NCI-H187 (cell line): ENCODE measurements at places on chromosomes 4 and X.

- no peak for DNase-seq
Measured at GRCh38 chr4:184953971-184954370, 64.3 kb upstream of the HELT start.

GRCh38 chr4:81375745-81376144 lies 96.0 kb downstream of the RASGEF1B start:
- DNase-seq, result no peak

DNA sequence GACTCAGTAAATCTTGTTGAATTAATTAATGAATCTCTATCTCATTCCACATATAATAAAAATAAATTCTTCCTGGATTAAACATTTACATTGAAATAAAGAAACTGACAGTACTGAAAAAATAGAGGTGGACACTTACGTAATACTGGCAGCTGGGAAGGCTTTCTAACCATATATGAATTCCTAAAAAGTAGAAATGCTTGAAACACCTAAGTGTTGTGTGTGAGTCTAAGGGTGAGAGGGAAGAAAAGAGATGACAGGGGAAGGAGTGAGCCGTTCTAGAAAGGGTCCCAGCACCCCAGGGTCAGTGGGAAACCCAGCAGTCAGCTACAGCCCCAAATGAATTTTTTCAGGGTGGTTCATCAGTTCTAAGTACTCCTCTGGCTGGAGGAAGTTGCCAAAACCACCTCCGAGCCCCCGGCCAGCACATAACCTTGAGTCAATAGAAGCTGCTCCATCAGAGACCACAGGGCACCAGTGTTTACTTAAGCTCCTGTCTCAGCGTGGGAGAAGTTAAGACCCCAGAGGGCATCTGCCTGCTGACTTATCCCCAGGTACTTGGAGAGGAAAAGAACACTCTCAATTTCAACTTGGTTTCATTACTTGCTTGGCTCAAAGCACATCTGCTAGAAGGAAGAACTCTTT lies 18.3 kb downstream of the GAB3 start:
- no peak for DNase-seq

- no peak for DNase-seq
Measured at GRCh38 chrX:140949233-140949632, 53.2 kb upstream of the SPANXB1 start.

DNA sequence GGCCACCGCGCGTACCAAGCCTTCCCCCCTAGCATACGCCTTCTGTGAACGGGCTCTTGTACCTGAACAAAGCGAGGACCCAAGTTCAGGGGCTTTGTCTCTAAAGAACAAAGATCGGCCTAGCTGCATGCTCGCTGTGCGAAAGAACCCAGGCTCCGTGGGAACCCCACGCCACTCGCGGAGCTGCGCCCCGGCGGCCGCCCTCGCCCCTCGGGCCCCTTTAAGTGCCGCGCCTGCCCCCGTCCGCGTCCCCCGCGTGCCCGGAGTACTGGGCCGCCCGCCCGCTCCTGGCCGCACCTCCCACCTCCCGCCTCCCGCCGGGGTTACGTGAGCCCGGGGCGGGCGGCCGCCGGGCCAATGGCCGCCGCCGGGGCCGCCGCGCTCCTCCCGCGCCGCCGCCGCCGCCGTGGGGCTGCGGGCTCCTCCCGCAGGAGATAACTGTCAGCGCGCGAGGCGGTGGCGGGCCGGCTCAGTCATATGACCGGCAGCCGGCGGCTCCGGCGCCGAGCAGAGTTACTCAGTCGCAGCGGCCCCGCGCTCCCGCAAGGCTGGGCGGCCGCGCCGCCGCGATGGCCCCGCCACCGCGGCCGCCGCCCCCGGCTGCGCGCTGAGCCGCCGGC lies at the start of gene FNIP2:
FNIP2 (plus strand) TSS at position 472 of the 620 bp plus-strand sequence. CDS start 187 bp downstream, outside the sequence.
- DNase-seq, result peak; percentile 32

- no peak for DNase-seq
Measured at GRCh38 chr4:17701138-17701839, 80.1 kb downstream of the FAM184B start.

DNA sequence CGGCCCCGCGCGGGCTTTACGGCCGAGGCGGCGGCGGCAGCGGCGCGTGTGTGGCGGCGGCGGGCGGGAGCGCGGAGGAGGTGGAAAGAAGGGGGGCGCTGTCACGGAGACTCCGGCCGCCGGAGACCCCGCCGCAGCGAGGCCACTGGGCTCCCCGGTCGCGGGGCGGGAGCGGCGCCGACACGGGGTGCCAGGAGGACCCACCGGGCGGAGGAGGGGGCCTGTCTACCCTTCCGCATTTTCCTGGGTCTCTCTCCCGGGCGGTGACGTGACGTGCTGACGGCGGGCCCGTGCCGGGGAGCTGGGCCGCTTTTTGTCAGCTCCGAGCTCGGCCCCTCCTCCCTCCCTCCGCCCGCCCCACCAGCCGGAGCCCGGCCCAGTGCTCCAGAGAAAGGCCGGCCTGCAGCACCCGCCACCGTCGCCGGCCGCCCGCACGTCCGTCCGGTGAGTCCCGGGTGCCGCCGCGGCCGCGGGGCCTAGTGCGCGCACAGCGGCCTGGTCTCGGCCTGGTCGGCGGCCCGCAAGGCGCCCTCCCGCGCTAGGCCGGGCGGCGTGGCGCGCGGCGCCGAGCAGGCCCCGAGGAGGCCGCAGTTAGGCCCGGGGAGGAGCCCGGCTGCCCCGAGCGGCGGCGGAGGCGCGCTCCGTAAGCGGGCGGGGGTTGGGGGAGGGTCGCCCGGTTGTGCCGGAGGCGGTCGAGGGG lies at the start of gene ZFX:
ZFX (plus strand) TSS at position 379 of the 700 bp plus-strand sequence. CDS start 23,014 bp downstream, outside the sequence.
- DNase-seq, result no peak

DNA sequence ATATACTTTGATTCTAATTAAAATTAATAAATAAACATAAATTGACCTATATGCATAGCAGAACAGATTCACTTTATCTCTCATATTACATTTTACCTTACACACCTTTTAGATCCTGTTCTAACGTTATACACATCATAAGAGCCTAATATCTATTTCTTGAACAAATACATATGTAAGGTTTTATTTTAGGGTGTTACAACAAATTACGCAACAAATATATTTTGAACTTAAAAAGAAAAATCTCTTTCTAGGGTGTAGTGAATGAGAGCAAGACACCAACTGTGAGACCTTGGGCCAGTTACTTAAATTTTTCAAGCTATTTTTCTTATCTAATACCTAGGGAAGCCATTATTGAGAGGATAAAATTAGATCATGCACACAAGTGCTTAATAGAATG lies 191.2 kb downstream of the CFAP299 start:
- DNase-seq, result no peak

DNA sequence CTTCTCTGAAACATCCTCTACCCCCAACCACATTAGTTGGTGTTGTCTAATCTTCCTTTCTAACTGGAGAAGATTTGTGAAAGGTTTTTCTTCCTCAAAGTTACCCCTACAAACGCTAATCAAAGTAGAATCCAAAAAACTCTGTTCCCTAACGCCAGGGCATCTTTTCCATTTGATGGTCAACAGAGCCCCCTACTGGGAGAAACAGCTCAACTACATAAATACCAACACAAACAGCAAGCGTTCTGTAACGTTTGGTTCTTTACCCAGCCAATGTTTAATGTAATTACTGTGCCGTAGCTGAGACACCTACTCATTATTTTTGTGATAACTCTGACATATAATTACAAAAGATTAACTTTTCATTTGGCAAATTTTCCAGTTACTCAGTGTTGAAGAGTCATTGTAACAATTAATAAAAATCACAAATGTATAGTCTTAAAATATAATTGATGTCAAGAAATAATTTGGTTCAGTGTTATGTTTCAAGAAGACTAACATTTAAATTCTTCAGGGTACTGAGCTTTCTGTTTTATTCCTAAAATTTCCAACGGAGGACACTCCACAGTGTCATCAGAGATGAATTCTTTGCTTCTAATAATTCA lies 94.9 kb upstream of the TBC1D9 start:
- peak; percentile 15 for DNase-seq

DNA sequence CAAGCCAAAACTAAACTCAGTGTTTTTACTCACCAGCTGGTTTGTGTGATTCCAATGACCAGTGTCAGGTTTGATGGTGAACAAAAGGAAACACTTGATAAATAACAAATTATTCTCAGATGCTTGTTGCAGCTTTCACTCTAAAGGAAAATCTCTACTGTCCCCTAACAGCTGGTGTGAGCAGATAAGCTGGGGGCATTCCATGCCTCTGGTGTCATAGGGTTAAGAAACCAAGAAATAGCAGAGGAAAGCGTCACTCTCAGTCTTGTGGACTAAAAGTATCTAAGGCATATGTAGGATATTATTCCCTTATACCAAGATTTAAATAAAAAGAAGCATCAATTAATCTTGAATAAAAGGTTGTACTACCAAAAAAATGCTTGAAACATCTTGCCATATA lies 24.3 kb downstream of the TRPC5 start:
- DNase-seq, result no peak

- DNase-seq, result no peak
Measured at GRCh38 chr4:184817494-184818215, 8.1 kb downstream of the ACSL1 start.

- DNase-seq, result no peak
Measured at GRCh38 chr4:189355590-189355989, 585.1 kb upstream of the FRG1 start.

DNA sequence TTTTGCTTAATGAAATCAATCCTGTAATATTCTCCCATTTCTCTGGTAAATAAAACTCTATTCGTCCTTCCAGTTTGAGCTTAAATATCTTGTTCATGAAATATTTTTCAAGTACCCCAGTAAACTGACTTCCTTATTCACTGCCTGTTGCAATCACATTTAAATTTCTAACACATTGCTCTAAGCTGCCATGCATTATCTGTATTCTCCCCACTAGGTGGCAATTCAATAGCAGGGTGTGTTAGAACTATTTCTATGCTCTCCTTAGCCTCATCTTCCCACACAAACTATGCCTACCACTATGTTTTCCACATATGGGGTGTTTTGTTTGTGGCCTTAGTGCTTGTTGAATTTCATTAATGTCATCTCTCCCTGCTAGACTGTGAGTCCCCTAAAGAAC lies 377.1 kb upstream of the HS3ST1 start:
- no peak for DNase-seq

DNA sequence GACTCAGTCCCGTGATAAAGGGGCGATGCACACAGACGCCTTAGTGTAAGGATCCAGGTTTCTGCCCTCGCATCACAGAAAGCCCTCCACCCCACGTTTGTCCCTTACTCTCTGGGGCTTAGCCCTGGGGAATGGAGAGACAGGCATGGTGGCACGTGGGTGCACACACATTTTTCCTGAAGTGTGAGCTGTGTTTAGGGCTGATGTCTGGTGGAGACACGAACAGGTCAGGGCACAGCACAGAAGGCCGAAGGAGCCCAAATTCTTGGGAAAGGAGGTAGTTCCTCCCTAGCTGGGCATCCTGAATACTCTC lies 84.3 kb upstream of the DHRSX start:
- DNase-seq, result no peak

DNA sequence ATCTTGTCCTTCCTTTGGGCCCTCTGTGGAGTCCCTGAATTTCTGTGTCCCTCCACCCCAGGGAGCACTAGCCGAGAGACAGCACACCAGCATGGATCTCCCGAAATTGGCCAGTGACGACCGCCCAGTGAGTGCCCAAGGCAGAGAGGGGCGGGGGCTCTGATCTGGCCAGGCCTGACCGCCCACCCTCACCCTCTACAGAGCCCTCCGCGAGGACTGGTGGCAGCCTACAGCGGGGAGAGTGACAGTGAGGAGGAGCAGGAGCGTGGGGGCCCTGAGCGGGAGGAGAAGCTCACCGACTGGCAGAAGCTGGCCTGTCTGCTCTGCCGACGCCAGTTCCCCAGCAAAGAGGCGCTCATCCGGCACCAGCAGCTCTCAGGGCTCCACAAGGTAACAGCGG lies 8.4 kb upstream of the UBA1 start:
- no peak for DNase-seq

DNA sequence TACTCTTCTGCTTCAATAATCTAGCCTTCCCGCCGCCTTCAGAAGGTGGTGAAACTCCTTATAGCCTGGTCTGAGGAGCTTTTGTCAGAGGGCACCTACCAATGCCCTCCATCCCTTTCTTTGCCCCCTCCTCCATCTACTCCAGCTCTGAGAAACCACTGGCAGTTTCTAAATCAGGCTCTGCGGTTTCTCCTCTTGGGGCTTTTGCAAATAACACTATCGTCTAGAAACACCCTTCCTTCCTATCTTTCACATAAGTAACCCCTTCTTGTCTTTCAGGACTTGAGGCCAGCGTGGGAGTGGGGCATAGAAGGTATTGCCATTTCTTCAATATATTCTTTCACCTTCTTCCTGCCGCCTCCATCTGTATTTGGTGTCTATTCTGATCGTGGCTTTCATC lies 1.2 kb upstream of the EFHC2 start:
- DNase-seq, result no peak

- no peak for DNase-seq
Measured at GRCh38 chrX:76279007-76279406, 106.1 kb downstream of the PBDC1 start.

DNA sequence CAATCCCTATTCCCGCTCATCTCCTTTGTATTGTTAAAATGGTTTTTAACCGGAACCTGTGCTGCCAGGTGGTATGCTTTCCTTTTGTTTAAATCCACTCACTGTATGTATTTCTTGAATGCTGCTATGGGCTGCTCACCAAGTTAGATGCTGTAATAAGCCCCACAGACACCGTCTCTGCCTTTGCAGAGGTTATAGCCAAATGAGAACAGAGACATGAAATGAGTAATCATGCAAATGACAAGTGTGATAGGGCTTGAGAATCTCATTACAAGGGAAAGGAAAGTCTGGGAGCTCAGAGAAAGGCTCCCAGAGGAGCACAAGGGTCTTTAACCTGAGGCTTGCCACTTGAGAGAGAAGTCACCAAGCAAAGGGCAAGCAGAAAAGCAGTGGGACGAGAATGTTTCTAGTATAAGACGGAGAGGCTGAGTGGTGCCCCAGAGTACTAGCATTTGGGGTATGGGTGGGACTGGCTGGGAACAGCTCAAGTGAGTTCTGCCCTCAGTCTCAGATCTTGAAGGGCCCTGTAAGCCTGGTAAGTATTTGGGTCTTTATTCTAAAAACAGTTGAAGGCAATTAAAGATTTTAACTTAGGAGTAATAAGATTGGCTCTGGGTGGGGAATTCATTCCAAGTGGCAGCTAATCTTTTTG lies 110.8 kb upstream of the H2AZ1 start:
- DNase-seq, result no peak

GRCh38 chr4:172344308-172344938 lies 531.2 kb downstream of the GALNTL6 start:
- DNase-seq, result no peak

- DNase-seq, result no peak
Measured at GRCh38 chr4:142866685-142867084, 20.6 kb upstream of the INPP4B start.
